ENCODE measurements at places on chromosomes 2 and 18.

DNA sequence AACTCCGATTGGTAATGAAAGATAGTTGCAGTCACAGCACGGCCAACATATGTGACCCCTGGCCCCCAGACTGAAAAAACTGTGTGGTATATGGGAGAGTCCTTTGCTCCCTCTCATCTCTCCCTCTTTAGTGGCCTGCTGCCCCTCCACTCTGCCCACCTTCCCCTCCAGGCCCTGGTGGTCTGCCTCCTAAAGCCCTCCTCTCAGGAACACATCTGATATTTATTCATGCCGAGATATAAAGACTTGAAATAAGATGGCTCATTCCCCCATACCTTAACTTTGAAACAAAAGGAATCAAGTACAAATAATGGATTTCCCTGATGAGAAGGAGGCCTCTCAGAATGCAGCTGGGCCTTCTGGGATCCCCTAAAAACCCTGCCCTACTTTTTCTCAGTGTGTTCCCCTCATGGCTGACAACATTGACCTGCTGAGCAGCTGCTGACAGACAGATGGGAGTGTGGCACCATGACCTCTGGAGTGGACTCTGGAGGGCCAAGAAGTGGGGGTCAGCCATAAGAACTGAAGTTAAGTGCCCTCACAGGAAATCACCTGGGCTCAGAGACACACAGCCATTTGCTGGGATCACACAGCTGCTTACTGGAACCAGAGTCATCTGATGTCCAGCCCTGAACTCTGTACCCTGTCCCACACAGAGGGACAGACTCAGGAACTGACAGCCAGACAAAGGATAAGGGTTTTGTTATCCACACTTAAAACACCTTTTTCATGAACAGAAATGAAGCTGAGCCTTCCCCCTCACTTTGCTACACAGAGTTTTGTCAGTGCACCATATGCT, 39.8 kb upstream of the ST8SIA3 start:
- DNase-seq, result no peak

DNA sequence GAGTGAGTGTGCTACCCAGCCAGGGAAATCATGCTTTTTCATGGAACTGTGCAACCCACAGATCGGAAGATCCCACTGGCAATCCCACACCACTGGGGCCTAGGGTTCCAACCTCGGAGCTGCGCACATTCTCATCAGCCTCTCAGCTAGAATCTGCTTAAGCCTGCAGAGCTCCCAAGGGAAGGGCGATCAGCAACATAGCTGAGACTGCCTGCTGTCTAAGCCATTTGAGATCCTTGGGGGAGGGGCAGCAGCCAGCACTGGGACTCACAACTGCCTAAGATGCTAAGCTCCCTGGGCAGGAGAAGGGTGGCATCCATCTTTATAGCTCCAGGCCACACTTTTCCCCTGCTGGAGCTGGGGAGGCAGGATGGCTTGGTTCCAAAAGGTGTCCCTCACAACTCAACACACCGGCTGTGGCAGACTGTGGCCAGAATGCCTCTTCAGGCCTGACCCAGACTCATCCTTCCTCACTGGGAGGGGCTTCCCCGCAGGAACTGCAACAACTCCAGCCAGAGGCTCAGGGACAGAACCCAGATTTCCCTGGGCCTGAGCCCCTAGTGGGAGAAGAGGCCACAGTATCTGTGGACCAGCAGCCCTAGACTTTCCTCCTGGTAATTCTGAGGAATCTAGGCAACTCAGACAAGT, 1133.3 kb upstream of the PIK3C3 start:
- no peak for DNase-seq

- no peak for DNase-seq
These were observed 475.2 kb downstream of the EPHA4 start for GRCh38 chr2:221096706-221097567.

GRCh38 chr18:564708-565561, 15.2 kb upstream of the CETN1 start:
- no peak for DNase-seq

DNA sequence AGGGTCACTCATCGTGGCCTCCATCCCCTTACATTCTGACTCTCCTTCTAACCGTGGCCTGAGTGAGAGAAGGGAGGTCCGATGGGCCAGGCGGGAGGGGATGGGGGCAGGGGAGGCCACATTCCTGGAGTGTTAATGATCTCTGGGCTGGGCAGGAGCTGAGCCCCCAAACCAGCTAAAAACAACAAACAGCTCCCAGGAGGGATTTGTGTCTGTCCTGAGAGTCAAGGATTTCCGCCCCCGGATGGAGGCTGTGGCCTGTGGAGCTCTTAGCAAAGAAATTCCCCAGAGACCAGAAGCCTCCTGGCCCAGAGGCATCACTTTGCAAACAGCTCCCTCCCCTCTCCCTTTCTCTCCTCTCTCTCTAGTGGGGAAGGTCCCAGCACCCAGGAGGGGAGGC, 23.5 kb downstream of the EMX1 start:
- peak; percentile 84 for DNase-seq

DNA sequence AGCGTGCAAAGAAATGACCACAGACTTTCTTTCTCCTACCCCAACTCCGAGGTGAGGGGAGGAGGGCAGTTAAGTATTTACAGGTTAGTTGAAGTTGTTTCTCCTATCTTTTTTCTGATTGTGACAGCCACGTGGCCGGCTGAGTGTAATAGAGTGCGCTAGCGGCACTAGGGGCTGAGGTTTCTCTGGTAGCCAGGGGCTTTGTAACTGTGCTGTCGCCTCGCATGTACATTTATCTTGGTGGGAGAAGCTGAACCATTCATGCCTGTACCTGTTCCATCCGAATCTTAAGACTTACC, 214.1 kb upstream of the STON1 start:
- DNase-seq, result peak; percentile 71

- no peak for DNase-seq
These were observed 64.2 kb downstream of the PTPN2 start for GRCh38 chr18:12819841-12820240.

DNA sequence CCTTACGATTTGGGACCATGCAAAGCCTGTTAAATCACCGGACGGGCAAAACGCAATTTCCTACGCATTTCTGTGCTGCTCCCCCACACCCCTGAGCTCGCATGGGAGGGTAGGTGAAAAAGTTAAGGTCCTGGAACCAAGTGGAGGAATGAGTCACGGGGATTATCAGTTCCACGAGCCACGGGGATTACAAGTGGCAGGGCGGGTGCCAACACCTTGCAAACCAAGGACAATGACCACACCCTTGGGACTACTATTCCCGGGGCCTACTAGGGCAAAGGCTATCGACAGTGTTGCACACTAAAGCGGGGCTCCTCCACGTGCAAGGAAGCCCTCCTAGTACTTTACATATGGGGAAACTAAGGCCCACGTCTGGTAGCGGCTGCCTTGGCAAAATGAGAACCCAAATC, 447 bp downstream of the RETSAT start:
- peak; percentile 50 for DNase-seq

Measured in NB4 (cell line).